ENCODE measurements at places on chromosomes 6 and 20.

DNA sequence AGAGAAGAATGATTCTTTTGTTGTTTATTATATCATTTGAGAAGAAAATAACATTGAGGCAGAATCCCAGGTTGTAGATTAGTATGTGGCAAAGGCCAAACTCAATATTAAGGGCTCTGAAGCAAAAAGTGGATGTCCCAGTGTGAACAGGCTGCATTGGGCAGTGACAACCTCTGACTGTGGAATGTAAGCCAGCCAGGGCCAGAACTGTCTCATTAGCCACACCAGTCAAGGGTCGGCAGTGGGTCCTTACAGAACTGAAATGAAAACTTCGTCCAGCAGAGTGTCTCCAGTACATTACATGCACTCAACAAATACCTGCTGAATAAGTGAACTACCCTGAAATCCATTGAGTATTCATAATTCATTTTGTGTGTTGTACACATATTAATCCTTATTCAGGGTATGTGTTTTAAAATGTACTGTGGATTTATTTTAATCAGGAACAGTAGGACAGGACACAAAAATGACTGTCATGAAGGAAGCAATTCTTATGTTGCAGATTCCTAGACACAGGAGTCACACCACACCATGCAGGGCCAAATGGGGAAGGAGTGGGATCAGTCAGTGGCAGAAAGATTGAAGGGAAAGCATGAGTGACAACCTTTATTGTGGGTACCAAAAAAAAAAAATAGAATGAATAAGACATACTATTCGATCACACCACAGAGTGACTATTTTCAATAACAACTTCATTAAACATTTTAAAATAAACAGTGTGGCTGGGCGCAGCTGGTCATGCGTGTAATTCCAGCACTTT lies 64.9 kb upstream of the UTRN start:
- no peak for DNase-seq

DNA sequence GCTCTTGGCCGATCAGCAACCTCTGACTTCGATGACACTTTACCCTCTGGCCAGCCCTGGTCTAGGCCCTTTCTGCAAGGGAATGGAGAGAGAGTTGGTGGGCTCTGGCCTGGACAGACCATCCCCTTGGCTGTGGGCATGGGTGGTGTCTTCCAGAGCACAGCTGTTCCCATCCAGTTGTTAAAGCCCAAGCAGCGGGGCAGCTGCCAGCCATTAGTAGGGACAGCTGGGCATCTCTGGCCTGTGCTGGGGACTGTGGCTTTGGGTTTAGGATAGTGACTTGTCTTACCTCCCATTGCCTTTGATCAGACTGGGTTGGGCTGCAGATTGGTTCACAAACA lies 2.8 kb downstream of the CDC25B start:
- no peak for DNase-seq

DNA sequence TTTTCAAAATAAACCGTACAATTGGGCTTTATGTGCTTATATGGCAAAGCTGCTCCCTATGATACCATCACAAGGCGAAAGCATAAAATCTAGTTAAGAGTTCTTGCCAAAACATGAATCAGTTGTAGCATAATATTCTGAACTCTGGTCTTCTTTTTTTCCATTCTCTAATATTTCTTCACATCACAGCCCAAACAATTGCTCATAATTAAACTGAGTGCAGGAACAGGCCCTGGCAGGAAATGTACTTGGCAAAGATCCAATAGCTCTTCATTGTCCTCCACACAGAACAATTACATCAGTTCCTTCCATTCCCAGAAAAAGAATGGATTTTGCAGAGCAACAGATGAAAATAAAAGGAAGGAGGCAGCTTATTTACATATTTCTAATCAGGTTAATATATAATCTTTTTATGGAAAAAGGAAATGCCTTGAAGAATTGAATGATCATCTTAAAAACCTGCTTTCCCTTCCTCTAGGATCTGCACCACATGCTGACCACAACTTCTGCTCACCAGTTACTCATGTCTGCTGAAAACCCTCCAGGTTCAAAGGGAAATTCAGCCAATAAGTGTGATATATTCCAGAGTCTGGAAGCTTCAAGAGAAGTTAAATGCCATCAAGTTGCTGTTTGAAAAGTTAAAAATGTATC lies 123.3 kb upstream of the COL21A1 start:
- no peak for DNase-seq

- DNase-seq: no peak
Observed at GRCh38 chr20:11168026-11168425, 494.2 kb upstream of the JAG1 start.

- no peak for DNase-seq
Observed at GRCh38 chr20:57475388-57476083, 49.4 kb downstream of the CTCFL start.

- DNase-seq: no peak
Observed at GRCh38 chr6:12363651-12364381, 73.7 kb downstream of the EDN1 start.

DNA sequence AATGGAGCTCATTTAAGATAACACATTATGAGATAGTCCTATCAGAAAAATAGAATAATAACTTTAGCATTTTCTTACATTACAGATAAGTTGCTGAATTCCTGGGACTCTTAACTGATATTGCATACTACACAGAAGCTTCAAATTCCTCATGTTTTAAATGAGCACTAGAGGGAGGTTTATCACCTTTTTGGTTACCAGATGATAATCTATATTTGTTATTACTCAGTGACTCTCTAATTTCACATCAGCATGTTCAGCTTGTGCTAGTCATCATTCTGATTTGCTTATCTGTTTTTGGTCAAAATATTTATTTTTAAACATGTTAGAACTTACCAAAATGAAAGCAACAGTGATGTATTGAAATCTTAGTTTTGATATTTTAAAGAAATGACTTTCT lies 20.5 kb upstream of the GJA10 start:
- no peak for DNase-seq

- no peak for DNase-seq
Observed at GRCh38 chr6:156262014-156262413, 515.2 kb upstream of the ARID1B start.

DNA sequence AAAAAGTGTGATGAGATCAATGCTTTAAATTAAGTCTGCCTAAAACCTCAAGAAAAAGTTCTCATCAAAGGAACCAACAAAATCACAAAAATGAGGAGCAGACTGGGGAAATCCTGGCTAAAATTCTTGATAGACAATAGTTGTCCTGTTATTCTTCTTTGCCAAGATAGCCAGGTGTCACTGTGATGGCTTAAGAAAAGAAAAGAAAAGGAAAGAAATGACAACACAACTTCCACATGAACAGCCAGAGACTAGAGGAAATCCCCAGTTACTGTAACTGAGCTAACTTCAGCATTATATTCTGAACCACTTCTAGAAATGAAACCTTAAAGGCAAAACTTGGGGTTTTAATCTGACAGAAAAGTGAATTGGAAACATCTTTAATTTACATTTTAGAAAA lies 129.6 kb downstream of the CD24 start:
- no peak for DNase-seq

- no peak for DNase-seq
Observed at GRCh38 chr6:15948930-15949900, 179.7 kb upstream of the MYLIP start.

DNA sequence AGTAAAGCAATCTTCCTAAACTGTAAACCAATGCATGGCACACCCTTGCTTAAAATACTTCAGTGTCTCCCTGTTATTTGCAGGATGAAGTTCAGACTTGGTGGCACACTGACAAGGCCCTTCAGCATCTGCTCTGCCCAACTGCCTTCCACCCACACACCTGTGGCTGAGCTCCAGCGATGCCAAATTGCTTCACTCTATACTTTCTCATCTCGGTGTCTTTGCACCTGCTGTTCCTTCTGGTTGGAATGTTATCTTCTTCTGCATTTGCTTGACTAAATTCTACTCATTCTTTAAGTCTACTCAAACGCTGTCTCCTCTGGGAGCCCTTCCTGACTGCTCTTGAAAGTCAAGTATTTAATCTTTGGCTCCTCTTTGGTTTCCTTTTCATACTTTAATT lies 100.1 kb upstream of the SUPT3H start:
- no peak for DNase-seq

- DNase-seq: no peak
Observed at GRCh38 chr6:147406783-147407182, 101.7 kb upstream of the SAMD5 start.

DNA sequence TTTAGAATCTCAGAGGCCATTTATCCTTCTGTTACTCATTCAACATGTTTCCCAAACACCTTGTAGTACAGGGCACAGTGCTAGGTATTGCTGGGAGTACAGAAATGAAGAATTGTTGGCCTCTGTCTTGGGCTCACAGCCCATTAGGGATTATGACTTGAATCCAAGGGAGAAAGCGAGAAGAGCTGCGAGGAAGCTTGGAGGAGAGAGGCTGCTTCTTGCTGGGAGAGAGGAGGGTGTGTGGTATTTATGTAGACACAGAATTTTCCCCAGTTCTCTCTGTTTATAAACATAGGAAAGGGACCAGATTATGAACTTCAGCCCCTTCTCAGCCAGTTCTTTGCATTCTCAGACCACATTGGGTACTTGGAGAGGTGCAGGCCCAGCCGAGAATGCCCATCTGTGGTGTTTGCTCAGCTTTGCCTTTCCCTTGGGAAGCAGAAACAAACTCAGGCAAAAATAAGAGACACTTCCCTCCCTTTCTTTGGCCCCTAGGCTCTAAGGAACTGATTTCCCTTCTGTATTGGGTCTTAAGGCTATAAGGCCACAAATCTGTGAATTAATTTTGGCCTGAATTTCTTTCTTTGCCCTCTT lies 17.9 kb downstream of the CHMP4B start:
- DNase-seq: no peak

DNA sequence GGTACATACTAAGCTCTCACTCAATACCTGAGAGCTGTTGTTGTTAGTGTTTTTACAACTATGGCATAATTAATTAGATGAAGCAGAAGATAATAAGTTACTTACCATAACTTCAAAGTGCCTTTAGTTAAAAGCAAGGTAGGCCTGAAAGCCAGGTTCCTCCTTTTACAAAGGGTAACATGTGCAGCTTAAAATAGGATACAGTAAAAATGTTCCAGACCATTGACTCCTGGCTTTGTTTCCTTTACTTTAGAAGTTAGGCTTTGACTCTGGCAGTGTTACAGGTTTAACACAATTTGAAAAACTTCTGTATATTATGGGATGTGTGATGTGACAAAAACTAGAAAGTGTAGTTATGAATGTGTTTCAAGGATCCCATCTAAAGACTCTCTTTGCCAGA lies 522.5 kb downstream of the EPM2A start:
- no peak for DNase-seq

- no peak for DNase-seq
Observed at GRCh38 chr6:155498370-155498769, 42.7 kb upstream of the NOX3 start.

DNA sequence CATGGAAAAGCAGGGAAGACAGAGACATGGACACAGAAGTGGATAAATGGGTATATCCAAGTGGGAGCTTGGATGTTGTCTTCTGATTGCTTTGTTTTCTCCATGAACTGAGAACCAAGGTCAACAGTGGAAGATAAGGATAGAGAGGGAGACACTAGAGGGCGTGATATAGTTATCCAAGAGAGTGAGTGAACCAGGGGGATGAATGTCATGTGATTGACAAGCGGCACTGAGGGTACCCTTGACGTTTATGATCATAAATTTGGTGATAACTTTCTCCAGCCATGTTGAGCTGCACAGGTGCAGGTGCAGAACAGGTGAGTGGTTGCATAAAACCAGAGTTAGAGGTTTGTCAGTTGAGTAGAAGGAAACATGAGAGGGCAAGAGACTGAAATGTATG lies 20.7 kb downstream of the EBF4 start:
- DNase-seq: no peak

GRCh38 chr6:16944596-16944995 lies 157.3 kb upstream of the STMND1 start:
- DNase-seq: no peak

DNA sequence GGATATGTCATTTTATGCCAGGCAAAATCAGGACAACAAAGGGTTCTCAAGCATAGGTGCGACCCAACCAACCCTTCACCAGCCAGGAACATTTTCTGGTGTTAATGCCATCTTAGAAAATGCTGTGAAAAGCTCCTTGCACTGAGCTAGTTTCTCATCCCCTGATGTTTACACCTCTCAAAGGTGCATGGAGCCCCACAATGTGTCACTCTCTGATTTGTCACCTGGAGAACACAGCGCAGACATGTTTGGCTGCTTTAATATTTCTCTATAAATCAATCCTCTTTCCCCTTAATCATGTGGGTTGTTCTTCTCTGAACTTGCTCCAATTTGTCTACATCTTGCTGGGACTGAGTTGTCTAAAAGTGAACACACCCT lies 244.3 kb downstream of the TSHZ2 start:
- no peak for DNase-seq

DNA sequence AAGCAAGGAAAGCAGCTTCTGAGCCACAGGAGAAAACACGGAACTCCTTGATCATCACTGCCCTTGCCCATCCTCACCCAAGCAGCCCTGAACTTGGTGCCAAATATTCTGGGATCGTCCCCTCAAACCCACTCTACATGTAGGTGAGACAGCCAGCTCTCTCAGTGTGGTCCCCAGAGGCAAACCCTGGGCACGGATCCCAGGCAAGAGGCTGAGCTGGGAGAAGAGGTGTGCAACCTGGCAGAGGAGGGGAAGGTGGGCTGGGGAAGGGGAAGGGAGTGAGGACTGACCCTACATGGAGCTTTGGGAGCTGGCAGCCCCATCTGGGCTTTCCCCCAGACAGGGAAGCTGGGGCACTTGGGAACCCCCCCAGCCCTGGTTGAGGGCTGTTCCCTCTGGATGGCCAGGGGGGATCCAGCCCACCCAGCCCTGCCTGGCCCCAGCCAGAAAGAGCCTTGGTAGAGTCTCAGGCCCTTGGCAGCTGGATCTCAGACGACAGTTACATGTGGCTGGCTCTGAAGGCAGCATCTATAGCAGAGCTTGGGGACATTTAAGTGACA lies 186.2 kb upstream of the CST7 start:
- no peak for DNase-seq

DNA sequence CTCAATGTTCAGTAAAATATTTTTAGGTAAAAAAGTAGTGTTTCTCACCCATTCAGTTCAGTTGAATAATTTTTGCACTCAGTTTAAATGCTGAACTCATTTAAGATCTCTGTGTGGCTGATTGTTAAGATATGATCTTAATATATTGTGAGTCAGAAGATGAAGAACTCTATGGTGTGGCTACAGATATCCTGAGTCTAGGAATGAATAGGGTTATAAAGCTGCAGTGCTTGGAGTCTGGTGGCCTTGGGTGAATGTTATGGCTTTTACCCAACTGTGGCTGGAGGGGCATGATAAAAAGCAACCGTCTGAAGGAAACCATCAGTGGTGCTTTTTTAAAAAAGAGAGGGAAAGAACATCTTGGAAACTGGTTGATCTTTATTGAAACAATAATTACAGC lies 65.9 kb downstream of the CCN2 start:
- no peak for DNase-seq

DNA sequence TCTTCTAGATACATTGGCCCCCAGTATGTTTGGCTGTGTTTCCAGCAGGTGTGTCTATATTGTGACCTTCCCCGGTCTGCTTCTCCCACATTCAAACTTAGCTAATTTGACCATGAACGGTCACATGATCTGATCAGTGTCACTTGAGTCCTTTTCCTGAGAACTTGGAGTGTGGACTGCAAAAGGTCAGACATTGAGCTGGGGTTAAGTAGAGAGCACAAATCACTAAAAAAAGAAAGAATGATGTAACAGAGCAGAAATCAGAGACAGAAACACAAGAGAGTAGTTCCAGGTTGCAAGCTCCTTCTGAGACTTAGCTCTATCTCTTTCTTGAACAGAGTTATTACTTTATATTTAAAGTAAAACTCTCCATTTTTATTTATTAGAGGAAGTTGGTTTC lies 733.9 kb downstream of the CBLN4 start:
- DNase-seq: no peak
